Effector memory CD4-positive, alpha-beta T cell (primary cell): ENCODE measurements at places on chromosomes 1 and 21.

DNA sequence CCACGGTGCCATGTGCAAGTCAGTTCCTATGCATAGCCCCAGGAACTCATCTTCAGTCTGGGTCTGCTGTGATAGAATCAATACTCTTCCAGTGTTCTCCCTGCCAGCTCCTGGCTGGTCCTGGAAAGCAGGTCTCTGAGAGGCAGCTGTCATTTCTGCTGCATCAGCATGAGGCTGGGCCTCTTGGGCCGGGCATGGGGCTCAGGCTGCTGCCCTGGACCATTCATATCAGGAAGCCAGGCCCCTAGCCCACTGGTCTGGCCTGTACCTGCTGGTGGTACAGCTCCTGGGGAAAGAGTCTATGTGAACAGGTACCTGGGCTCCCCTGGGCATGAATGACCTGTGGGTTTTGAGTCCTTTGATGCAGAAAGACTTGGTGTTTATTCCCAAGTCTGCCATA, 173.6 kb upstream of the CSF3R start:
- DNase-seq: no peak

DNA sequence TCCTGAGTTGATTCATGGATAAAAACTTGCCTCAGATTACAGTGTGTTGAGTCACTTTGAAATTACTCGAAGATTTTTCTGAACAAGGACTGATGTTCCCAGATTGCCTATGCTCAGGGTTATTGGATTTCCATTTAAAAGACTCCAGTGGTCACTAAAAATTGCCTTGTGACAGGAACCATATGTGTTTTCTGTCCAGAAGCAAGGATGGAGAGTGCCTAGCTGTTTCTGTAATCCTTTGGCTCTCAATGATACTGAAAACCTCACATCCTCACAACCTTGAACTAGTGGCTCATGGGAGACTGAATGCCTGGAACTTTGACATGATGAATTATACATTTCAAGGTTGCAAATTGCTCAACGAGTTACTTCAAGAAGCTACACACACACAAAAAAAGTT, 1271.8 kb downstream of the BRINP3 start:
- no peak for DNase-seq

DNA sequence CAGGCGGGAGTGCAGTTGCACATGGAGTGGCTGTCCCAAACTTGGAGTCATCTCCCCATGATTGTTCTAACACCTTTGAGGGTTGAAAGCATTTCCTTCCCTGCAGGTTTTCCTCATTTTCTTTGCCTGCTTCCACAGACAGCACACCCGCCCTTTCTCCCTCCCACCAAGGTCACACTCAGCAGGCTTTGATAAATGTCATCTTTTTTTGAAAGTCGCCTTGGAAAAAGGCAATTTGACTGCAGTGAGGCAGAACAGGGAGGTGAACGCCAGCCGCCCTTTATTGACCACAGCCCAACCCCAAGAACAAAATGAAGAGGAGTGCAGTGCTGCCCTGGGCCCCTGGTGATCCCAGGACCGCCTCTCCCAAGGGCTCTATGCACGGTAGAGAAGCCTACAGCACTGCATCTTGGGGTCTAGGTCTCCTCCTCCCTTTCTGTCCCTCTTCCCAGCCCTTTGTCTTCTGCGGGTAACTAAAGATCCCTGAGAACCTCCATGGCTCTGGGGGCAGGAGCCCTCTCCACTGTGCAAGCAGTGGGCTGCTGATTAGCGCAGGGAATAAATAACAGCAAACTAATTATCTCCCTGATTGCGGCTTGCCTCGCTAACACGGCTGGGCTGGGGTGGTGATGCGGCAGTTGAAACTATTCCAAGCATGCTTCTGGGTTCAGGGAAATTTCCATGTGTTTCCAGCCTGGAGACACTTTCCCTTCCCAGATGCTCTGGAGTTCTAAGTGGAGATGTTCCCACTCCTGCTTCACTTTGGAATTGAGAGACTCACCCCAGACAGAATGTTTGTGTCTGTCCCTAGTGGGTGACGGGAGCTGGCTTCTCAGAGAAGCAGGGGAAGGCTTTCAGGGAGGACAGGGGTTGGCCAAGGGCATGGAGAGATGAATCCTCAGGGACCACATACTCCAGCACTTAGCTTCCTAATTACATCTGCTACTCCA, 11.8 kb upstream of the AMIGO1 start:
- DNase-seq: no peak

- no peak for DNase-seq
These were observed 175.4 kb downstream of the HIVEP3 start for GRCh38 chr1:41743366-41743765.
